GM04503 (cell line): ENCODE measurements at places on chromosomes 12 and 14.

DNA sequence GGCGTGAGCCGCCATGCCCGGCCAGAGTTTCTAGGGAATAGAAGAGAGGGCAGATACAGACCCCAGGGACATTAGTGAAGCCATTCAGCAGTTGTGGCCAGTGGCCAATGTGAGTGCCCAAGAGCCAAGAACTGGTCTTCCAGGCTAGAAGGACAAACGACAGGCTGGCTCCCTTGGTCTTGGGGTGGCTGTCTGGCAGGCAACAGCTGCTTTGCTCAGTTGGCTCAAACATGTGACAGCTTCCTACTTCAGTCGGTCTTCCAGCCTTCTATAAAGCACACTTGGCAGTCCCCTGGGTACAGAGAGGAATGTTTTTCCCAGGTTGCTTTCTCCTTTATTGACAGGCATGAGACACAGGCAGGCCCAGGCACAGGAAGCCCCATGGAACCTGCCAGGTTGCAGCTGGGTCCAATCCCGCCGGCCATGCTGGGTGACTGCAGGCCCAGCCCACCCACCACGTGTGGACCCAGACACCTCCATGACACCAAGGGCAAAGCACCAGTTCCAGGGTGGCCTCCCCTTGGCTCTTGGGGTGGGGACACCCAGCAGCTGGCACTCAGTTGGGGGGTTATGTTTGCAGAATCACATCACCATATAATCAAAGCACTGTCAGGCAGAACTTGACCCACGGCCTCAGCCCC is 15.4 kb downstream of the CHGA start:
- no peak for DNase-seq

DNA sequence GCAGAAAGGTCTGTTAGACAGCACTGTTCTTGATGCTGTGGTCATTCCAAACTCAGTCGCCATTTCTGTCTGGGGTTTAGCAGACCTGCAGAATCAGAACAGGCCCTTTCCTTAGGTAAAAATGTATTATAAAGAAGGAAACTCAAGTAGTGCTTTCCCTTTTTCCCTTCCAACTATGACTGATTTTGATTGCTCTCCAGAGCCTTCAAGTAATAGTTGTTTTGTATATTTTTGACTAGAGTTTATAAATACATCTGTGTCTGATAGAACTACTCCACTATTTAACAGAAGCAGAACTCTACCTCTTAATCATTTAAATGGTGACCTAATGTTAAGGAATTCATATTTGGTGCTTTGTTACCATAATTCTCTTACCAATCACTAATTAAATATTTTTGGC is 74.0 kb downstream of the WNK1 start:
- no peak for DNase-seq

DNA sequence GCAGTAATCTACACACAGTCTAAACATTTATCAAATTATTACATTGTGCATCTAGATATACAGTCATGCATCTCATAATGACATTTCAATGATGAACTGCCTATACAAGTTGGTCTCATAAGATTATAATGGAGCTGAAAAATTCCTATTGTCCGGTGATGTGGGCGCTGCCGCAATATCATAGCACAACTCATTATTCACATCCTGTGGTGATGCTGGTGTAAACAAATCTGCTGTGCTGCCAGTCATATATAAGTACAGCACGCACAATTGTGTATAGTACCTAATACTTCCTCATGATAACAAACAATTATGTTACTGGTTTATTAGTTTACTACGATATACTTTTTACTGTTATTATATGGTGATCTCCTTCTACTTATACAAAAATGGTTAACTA is 768.8 kb upstream of the NOVA1 start:
- DNase-seq, result no peak

DNA sequence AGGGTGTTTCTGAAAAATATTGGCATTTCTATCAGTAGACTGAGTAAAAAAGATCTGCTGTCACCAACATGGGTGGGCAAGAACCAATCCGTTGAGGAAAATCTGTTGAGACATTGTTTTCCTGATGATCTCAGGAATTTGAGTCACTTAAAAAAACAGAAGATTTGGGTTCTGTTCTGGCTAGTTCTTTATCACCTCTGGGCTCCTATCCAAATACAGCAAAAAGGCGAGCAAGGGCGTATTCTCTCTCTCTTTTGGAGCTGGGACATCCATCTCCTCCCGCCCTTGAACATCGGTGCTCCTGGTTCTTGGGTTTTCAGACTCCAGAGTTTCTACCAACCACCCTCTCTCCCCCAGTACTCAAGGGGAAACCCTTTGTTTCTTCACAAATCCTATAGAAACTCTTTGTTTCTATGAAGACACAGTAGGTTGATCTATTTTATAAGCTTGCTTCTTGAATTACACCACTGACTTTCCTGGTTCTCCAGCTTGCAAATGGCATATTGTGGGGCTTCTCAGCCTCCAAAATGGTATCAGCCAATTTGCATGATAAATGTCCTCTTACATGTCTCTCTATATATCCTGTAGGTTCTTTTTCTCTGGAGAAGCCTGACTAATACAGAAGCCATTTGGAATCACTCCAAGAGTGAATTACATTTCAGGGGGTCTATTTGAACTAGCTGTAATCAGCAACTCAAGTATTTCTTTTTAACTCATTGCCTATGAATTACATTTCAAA is 263.9 kb upstream of the TMTC1 start:
- DNase-seq, result no peak

- DNase-seq, result no peak
Observed at GRCh38 chr12:63362791-63363190, 211.8 kb upstream of the AVPR1A start.

DNA sequence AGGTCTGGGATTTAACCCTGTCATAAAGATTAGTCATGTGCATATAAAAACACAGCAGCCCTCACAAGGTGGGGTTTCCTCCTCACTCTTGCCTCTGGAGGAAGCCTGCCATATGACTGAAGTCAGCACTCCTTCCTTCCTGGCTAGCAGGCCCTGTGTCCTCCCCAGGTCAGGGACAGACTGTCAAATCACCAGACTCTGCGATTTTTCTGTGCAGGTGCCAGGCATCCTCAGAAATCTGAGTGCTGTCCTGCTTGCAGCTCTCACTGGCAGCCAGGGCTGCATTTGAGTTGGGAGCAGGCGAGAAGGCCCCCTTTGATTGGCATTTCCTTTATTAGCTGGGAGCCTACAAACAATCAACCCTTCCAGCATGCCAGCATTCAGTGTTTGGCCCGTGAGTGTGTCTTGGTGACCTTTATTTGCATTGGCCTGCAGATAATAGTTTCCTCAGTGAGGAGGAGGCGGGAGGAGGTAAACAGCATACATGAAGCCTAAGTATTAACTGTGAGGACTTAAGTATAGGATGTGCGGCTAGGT is 183.8 kb upstream of the ARHGAP5 start:
- DNase-seq, result no peak

DNA sequence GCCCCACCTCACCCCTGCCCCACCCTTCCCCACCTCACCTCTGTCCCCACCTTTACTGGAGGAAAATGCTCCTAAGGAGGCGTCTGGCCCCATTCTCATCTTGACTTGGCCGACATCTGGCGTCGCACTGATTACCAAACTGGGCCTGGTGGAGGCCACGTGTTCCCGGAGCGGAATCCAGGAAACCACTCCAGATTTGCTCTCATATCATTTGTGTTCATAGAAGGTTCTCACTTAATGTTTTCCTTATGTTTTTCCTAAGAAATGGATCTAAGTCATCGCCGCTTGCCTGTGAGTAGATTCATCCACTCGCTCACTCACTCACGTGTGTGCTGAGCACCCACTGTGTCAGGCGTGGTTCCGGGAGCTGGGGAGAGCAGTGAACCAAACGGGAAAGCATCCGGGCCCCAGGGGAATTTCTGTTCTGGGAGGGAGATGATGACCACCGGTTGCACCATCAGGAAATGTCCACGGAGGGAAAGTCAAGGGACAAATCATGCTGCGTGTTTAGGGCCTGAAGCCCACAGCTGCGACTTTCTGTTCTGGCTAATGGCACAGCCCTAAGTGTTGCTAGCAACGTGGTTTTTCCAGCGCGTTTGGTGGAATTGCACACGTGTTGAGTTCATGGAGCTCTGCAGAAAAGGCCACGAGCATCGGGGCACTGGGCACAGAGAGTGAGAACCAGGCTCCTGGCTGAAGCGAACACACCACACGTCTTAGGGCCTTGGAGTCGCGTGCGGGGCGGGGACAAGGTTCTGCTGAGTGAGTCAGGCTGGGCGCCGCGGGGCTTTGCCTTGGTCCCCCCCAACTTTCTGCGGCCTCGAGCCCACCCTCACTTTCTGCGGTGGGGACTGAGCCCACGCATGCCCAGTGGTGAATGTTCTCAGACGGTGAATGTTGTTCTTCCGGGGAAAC is 57.7 kb downstream of the ADGRD1 start:
- no peak for DNase-seq

- no peak for DNase-seq
Observed at GRCh38 chr14:67705211-67705610, 3.5 kb downstream of the RDH12 start.

GRCh38 chr12:53320352-53321195 is 836 bp downstream of the AAAS start:
- DNase-seq, result peak; percentile 11

GRCh38 chr14:75835156-75835725 is 146.6 kb downstream of the TGFB3 start:
- no peak for DNase-seq

DNA sequence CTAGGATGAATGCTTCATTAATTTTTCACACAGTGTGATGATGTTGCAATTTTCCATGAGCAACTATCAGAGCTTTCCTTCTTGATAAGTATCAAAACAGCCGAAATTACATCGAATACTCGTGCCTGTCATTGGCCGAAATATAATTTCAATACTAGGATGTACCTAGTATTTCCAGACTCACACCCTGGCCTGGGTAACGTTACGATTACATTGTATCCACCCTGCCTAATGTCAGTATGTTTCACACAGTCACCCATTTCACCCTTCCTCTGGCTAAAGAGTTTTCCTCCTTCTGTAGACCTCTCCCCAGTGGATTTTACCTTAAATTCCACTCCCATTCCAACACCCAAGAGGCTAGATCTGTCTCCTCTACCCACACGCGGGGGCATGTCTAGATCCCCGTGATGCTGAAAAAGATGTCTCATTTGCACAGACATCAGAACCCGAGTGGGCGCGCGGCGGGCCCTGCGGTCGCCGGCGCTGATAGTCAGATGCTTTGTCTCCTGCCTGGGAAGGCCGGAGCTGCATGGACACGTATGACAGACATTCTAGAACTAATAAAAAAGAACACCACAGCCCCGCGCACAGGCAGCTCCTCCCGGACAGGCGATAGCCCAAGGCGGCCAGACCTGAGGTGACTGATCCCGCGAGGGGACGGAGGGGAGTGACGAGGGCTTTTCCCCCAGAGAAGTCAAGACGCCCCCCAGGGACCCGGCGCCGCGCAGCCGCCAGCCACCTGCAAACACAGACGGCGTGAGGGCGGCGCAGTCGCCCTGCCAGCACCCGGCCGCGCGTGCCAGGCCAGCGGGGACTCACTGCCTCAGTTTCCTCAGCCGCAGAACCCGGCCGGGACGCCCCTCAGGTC is 723 bp downstream of the KIF21A start:
- no peak for DNase-seq

DNA sequence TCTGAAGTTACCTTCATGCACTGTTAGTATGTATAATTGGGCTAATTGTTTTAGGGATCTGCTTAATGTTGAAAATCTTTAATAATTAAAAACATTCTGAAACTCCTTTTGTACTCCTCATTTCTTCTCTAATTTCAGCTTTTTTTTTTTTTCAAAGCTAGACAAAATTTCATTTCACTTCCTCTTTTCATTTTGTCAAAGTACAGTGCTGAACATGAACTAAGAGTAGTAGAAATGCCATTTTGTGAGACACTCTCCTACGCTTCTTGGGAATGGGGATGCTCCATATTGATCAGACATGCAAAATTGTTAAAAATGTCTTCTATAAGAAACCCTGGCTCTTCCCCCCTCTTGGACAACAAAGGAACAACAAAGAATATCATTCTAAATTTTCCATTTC is 1.7 kb downstream of the ABCD2 start:
- no peak for DNase-seq

DNA sequence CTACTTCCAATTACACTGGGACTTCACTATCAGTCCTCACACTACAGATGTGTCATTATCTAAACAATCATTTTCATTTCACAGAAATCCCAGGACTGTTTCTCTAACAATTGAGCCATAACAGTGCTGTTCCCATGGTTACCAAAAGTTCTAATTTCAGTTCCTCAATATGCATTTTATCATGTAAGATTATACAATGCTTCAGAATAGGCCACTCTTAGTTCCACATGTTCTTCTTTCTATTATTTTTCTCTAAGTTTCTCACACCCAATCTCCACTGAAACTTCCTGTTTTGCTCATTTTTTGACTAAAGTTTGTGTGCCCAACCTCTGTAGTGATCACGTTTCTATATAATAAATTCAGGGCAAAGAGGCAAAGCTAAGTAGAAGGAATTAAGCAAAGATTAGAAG is 185.8 kb downstream of the DUSP6 start:
- peak; percentile 35 for DNase-seq

- no peak for DNase-seq
Observed at GRCh38 chr12:112616469-112617152, 174.9 kb upstream of the RPH3A start.

GRCh38 chr14:88322504-88323085 is 474 bp downstream of the KCNK10 start:
- no peak for DNase-seq

- no peak for DNase-seq
Observed at GRCh38 chr12:27025116-27025515, 2.8 kb downstream of the MED21 start.

GRCh38 chr12:57089271-57090245 is 644 bp downstream of the NAB2 start:
- no peak for DNase-seq

DNA sequence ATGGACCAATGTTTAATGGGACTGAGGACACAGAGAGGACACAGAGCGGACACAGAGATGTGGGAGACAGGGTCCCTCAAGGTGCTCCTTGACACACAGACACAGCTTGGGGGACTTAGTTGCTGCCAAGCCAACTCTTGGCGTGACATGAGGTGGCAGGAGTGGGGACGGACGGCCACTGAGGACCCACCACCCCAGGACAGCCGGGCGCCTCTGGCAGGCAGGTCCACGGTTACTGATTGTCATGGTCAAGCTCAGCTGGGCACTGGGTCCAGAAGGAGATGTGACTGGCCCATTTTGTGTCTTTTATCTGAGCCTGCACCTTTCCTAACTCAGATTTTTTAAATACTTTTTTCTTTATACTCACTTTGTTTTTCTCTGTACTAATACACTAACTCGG is 15.7 kb upstream of the PWP1 start:
- DNase-seq, result no peak

GRCh38 chr14:47715330-47715729 is 39.9 kb upstream of the MDGA2 start:
- DNase-seq, result no peak
